ENCODE measurements at places on chromosomes 4 and X.

- DNase-seq: no peak
Observed at GRCh38 chr4:10893395-10893794, 208.8 kb upstream of the CLNK start.

DNA sequence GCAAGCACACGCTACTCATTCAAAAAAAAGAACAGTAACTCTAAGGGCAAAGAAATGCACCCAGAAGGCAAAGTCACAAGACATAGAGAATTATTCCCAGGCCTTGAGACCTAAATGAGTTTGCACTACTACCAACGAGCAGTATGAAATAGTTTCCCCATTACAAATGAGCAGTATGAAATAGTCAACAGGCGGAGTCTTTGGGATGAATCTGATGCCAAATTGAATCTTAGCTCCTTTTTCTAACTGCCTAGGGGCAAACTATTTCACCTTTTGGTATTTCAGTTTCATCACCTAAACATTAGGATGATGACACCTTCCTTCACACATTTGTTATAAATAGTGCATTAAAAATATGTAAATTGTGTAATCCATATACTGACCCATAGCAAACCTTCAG is 213.0 kb upstream of the FAT4 start:
- no peak for DNase-seq

GRCh38 chr4:165364452-165365080 is 14.2 kb upstream of the CPE start:
- no peak for DNase-seq

- no peak for DNase-seq
Observed at GRCh38 chr4:156499684-156500083, 471.9 kb downstream of the PDGFC start.

- no peak for DNase-seq
Observed at GRCh38 chr4:101685126-101685525, 105.4 kb upstream of the BANK1 start.

- no peak for DNase-seq
Observed at GRCh38 chr4:156312261-156312847, 358.7 kb upstream of the CTSO start.

- no peak for DNase-seq
Observed at GRCh38 chr4:113290666-113291065, 241.2 kb downstream of the ANK2 start.

GRCh38 chr4:112817933-112818593 is 181.1 kb downstream of the LARP7 start:
- peak; percentile 71 for DNase-seq

DNA sequence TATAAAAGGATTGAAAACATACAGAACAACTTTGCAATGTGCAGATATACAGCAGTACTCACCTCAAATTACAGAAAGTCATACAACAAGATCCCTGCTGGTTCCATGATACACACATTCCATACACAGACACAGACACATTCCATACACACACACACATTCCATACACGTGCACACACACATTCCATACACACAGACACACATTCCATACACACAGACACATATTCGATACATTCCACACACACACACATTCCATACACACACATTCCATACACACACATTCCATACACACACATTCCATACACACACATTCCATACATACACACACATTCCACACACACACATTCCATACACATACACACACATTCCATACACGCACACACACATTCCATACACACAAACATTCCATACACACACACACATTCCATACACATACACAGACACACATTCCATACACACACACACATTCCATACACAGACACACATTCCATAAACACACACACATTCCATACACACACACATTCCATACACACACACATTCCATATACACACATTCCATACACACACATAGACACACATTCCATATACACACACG is 13.7 kb downstream of the LINC00632 start:
- no peak for DNase-seq

- no peak for DNase-seq
Observed at GRCh38 chr4:139603576-139604410, 47.8 kb upstream of the SETD7 start.

DNA sequence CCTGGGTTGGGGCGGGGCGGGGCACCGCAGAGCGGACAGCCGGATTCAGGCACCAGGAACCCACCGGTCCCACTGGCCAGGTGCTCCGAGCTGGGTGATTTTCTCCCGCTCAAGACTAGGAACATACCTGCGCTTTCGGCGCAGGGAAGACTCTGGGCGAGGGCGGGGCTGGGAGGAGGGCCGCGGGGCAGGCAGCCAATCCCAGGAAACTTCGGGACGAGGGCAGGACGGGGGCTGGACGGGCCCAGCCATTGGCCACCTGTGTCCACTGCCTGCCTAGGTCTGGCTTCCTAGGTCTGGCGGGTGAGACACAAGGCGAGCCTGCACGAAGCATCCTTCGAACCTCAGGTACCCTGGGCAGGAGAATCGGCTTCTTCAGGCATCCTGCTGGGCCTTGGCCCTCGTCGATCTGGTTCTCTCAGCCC is 274 bp upstream of the ERVMER34-1 start:
- DNase-seq: no peak

DNA sequence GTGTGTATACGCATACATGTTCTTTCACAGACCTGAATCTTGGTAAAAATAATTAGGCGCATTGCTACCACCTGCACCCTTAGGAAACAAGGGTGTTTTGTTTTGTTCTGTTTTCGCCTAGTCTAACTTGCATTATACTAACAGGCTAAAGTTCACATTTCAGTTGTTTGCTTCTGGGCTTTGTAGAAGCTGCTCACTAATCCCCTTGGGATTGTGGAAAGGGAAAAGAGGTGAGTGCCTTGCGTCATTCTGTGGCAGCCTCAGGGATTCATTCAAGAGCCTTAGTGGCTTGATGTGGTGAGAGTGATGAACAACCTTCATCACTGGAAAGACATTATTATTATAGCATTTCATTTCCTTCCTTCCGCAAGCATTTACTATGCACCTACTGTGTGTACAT is 331.1 kb downstream of the ADGRL3 start:
- no peak for DNase-seq

DNA sequence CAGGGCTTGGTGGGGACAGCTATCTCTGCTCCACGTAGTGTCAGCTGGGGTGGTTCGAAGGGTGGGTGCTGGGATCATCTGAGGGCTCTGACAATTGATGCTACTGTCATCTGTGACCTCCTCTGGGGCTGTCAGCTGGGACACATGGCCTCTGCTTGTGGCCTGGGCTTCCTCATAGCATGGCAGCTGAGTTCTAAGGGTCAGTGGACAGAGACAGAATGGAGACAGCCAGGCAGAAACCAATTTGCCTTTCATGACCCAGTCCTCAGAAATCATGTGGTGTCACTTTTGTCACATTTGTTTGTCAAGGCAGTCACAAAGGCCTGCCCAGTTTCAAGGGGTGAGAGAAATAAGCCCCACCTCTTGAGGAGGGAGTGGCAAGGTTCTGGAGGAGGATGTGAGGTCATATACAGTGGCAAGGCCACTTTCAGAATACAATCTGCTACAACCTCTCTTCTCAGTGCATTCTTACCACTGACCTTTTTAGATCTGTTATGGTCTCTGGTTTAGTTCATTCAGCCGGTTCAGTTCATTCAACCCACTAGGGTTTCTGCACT is 103.6 kb upstream of the BCOR start:
- DNase-seq: no peak
